Suprapubic skin (tissue), 4 donors: ENCODE measurements at places on chromosomes 6 and 20. TPM values are rescaled to one million over a fixed set of nuclear protein-coding genes. Genes with fewer than 3 reads are reported as not detected.

The RBPJL gene
- total RNA-seq, result not detected

GRCh38 chr20:11511821-11512220, 405.9 kb upstream of the BTBD3 start:
- DNase-seq, result no peak

- no peak for DNase-seq
Observed at GRCh38 chr6:41527721-41528408, 18.3 kb upstream of the FOXP4 start.

The PTCRA gene
- not detected for total RNA-seq

The ARFGEF3 gene
- total RNA-seq, result 12.1 TPM

The EYS gene
- total RNA-seq, result not detected

GRCh38 chr20:50398471-50398820, 111.7 kb upstream of the PTPN1 start:
- no peak for DNase-seq

The LY6G5B gene
- 11.4 TPM for total RNA-seq
